ENCODE measurements at places on chromosomes 2 and 18. TPM values are rescaled to one million over a fixed set of nuclear protein-coding genes. Genes with fewer than 3 reads are reported as not detected.

Gene FBXO36
- polyA plus RNA-seq: 7.6 TPM

- no peak for DNase-seq
These were observed 52.3 kb downstream of the RAB10 start for GRCh38 chr2:26086155-26086637.

DNA sequence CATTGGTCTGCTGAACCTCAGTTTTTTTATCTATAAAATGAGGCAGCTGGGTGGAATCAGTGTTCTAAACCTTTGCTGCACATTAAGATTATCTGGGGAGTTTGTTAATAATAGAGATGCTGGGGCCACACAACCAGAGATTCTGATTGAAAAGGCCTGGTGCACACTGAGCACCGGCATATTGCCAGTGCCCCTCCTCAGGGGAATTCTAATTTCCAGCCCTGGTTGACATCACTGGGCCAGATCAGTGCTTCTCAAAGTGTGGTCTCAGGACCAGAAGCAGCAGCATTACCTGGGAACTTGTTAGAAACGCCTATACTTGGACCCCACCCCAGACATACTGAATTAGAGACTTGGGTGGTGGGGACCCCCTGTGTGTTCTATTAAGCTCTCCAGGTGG lies 112.5 kb downstream of the SETBP1 start:
- no peak for DNase-seq

- DNase-seq: no peak
These were observed 441.7 kb downstream of the ZNF521 start for GRCh38 chr18:24910221-24910620.

DNA sequence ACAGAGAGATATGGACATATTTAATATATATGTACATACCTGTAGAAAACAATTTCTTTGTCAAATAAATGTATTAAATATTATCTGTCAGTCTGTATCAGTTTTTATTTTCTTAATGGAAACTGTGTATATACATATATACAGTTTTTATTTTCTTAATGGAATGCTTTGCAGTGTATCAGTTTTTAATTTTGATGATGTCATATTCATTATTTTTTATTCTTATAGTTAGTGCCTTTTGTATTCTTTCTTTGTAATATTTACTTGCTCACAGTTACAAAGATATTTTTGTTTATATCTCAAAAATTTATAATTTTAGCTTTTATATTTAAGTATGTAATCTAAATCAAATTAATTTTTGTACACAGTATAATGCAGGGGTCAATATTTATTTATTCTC lies 20.6 kb downstream of the KCNH7 start:
- DNase-seq: no peak

All from left kidney (tissue), 8 donors.